Inflammatory macrophage (primary cell): ENCODE measurements at places on chromosomes 11 and 22.

GRCh38 chr11:10645212-10645795 is 48.3 kb downstream of the IRAG1 start:
- DNase-seq: no peak

DNA sequence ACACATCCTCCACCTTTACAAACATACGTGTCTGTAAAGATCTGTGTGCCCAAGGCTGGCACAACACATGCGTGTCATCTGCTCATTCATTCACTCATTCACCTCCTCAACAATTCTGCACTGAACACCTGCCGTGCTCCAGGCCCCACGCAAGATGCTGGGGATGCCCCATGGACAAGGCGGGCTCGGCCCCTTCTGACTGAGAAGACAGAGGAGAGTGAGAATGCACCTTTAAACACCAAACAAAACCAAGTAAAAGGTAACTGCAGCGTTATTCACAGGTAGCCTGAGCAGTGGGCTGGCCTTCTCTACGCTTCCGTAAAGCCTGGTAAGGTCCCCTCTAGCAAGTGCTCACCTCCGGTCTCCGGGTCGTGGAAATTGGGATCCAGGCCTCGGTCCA is 142.8 kb downstream of the SHANK2 start:
- no peak for DNase-seq

DNA sequence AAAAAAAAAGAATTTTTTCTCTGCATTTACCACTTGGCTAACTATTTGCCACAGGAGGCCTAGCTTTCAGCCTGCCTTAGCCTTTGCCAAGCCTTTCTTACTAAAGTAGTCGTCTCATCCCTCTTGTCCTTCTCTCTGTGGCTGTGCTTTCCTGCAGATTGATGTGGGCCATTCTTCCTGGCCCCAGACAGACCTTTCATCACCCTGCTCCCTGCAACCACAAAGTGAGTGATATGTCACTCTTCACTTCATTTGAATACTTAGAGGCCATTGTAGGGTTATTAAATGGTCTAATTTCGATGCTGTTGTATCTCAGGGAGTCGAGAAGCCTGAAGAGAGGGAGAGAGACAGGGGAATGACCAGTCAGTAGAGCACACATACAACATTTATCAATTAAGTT is 37.6 kb downstream of the ART5 start:
- no peak for DNase-seq

DNA sequence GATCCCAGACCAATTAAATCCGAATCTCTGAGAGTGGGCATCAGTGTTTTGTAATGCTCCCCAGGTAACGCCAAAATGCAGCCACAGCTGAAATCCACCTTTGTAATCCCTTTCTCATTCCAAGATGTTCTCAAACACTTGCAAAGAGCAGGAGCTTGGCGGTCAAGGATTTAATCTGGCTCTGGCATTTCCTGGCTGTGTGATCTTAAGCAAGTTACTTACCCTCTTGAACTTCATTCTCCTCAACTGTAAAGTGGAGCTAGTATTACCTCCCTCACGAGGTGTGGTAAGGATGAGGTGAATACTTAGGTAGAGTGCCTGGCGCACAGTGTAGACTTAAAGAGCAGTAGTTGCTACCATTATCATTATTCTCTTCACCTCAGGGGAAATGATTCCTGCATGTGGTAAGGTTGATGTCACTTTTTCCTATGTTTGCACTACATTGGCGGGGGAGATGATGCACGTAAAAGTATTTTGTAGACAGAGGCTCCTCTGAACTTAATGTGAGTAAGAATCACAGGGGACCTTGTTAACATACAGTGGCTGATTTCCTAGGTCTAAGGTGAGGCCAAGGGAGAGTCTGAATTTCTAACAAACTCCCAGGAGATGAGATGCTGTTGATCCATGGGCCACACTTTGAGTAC is 210.4 kb upstream of the PITPNB start:
- no peak for DNase-seq

- DNase-seq: no peak
These were observed 13.9 kb upstream of the BAIAP2L2 start for GRCh38 chr22:38124236-38124974.

DNA sequence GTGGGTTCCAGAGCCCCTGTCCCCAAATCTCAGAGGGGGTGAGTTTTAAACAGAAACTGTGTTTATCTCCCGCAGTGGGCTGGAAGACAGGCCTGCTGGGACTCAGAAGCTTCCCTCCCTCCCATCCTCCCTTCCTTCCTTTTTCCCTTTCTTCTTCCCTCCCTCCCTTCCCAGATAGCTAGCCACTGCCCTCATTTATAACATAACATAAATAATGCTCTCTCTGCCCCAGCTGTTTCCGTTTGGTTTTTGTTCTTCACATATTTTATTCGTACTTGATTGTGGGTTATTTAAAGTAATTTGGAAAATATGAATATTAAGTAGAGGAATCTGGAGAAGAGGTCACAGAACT is 140.9 kb downstream of the TEAD1 start:
- DNase-seq: no peak

GRCh38 chr22:38489561-38490145 is 16.5 kb downstream of the DDX17 start:
- no peak for DNase-seq

- no peak for DNase-seq
These were observed 436.8 kb upstream of the CADM1 start for GRCh38 chr11:115941044-115941443.

DNA sequence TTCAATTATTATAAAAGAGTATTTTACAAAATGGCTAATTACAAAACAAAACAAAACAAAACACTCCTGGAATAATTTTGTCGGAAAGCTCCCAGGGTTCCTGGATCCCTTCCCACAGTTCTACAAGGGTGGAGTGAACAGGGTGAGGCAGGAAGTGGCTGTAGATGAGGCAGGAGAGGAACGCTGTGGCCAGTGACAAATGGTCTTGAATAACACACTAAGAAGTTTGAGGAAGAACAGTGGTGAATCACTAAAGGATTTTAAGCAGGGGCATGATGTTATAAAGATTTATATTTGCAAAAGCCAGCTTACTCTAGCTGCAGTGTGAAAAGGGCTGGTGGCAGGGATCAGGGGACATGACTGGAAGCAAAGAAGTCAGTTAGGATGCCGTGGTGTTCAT is 33.8 kb upstream of the APOA1 start:
- DNase-seq: peak; percentile 20

- DNase-seq: no peak
These were observed 11.1 kb downstream of the ALG9 start for GRCh38 chr11:111860257-111860656.

- DNase-seq: no peak
These were observed 33.2 kb downstream of the C11orf96 start for GRCh38 chr11:43975629-43976028.

- DNase-seq: no peak
These were observed 16.3 kb upstream of the TMEM191C start for GRCh38 chr22:21450858-21451353.

- no peak for DNase-seq
These were observed 81.4 kb downstream of the ABTB2 start for GRCh38 chr11:34276352-34276864.

DNA sequence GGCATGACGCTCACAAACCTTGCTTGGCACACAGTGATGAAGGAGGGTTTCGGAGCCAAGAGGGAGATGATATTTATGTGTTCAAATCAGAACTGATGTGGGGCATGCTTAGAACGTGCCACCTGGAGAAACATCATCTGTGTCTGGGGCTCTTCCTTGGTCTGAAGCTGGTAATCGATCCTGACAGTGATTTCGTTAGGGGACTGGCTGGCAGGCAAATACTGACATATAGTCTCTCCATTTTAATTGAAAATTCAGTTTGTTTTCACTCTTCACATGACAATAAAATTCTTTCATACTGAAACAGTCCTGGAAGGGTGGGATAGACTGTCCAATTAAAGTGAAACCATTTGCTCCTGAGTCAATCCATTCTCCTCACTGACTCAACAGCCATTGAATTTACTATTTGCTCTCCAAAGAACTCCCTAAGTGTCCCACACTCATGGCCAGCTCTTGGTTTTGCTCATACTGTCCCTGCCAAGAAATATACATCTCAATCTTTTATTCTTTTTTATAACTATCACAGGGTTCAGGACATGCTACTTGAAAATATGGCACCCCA is 134.8 kb downstream of the TRPC6 start:
- DNase-seq: no peak

DNA sequence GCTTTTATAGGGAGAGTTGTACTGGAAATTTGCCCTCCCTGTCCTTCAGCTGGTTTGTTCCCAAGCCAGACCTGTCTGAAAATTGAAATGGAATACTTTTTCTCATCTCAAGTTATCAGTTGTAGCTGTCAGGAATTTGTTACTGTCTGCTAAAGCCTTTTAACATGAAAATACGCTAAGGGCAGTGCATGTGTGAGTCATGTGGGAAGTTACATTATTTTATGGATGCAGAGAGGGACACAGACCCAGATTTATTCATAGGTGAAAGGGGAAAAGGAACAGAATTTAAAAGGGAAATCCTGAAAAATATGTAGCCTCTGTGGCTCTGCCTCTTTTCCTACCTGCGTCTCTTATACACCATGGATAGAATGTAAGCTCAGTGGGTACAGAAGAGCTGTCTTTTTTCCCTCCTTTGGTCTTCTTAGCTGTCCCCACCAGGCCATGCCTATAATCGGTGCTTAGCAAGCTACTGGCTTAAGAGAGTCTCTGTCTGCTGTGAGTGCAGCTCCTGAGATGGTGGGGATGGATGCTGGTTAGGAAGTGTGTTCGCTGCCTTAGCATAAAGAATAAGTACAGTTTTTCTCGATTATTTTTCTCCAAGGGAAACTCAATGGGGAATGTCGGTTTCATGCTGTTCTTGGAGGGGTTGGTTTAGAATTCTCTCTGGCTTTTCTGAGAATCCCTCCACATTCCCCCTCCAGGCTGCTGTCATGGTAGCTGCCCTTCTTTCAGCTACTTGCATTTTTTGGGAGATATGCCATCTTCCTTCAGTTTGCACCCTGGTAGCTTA is 166.8 kb downstream of the TEAD1 start:
- no peak for DNase-seq

DNA sequence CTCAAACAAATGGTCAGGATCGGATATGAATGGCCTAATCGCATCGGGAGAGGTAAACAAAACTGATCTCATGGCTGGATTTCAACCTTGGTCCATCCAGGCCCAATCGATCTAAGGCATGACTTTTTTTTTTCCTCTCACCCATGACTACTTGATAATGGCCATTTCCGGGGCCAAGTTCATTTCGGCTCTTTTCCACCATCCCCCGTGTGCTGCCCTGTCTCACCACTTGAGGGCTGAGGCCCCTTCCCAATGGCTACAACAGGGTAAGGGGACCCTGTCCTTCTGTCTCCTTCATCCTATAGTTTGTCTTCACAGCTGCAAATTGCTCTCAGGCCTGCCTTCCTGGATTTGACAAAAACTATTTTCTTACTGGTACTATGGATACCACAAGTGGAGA is 26.7 kb downstream of the GRAP2 start:
- no peak for DNase-seq

- no peak for DNase-seq
These were observed 6.7 kb upstream of the ADAMTS15 start for GRCh38 chr11:130441719-130442118.

GRCh38 chr22:30810105-30810504 is 115.4 kb downstream of the OSBP2 start:
- no peak for DNase-seq

- DNase-seq: peak; percentile 23
These were observed 35.6 kb downstream of the SERPINH1 start for GRCh38 chr11:75597636-75598035.

DNA sequence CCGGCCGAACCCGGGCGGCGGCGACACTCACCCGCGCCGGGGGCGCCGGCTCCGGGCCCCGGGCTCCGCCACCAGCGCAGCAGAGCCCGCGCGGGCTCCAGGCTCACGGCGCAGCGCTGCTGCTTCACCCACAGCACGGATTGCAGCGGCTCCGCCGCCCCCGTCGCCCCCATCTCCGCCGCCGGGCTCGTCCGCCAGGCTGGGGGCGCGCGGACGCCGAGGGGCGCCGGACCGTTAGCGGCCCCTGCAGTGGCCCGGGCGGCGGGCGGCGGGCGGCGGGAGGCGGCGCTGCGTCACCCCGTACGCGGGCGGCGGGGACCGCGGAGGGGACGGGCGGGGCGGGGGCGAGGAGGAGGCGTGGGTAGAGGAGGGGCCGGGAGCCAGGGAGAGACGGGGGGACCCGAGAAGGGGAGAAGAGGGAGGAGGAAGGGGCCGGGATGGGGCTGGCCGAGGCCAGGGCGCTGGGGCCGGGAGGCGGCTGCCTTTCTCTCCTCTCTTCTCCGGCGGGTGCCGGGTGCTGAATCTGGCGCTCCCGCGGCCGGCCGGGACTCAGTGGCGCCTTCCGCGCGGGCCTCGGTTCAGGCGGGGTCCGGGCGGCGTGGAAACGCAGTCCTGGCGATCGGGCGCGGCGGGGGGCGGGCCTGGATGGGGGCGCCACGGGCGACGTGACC is at the start of gene CERK:
Gene CERK, minus strand, starts transcription at position 277 of the 671 bp plus-strand sequence. Its CDS starts 104 bp downstream, at position 173.
- peak; percentile 7 for DNase-seq

GRCh38 chr22:40385036-40385782 is 14.8 kb downstream of the SGSM3 start:
- DNase-seq: peak; percentile 45

DNA sequence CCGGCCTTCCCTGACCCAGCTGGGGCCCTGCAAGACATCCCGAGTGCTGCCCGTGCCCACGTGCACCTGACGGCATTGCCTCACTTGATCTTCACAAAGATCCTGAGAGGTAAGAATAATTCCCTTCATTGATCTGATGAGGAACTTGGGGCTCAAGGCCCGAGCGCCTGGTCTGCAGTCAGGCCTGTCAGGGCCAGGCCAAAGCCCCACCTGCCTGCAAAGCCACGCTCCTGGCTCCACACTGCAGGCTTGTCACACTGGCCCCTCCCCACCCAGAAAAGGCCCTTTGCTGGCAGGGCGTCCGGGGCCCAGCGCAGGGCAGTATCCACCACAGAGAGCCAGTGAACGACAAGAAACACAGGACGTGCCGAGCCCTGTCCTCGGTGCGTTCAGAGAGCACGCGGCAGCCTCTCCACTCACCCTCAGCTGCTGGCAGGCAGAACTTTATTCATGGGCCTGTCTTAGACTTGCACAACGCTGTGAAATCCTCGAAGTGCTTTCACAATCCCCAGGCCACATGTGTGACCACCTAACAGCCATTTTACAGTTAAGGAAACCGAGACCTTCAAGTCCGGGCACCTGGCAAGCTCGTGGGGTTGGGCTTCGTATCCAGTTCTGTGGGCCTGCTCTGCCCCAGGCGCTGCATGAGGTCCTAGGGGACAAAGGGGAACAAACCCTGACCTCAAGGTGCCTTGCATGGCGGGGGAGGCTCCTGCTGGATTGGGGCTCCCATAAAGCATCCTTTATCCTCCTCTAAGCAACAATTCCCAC is 14.8 kb downstream of the KIAA0930 start:
- DNase-seq: peak; percentile 93

- no peak for DNase-seq
These were observed 9.7 kb downstream of the MMP3 start for GRCh38 chr11:102833731-102834130.

DNA sequence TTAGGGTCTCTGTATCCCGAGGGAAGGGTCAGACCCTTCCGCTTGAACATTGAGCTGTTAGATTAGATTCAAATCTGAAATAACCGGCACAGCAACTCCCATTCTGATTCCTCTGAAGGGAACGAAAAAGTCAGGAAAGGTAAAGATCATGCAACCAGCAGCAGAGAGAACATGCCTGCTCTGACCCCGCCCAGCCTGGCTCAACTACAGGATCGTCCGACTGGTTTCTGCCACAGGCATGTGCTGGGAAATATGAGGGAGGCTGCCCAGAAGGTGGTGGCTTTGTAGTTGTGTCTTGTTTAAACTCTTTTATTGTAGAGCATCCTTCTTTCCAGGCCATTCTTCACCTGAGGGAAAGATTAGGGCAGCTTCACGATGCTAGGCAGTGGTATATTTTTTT is 5.0 kb upstream of the MTNR1B start:
- DNase-seq: no peak
